ENCODE measurements at places on chromosomes 1 and 21.

- no peak overlapping the region for H3K27ac ChIP-seq
- H3K4me3 ChIP-seq: no peak overlapping the region
- peaks cover 19% of the 10 kb centered on the region for H3K4me1 ChIP-seq
- H3K36me3 ChIP-seq: peaks cover 12% of the 10 kb centered on the region
- DNase-seq: no peak
- H3K27me3 ChIP-seq: no peaks in the 10 kb centered on the region
Observed at GRCh38 chr1:174000371-174000770, 21.8 kb downstream of the RC3H1 start.

DNA sequence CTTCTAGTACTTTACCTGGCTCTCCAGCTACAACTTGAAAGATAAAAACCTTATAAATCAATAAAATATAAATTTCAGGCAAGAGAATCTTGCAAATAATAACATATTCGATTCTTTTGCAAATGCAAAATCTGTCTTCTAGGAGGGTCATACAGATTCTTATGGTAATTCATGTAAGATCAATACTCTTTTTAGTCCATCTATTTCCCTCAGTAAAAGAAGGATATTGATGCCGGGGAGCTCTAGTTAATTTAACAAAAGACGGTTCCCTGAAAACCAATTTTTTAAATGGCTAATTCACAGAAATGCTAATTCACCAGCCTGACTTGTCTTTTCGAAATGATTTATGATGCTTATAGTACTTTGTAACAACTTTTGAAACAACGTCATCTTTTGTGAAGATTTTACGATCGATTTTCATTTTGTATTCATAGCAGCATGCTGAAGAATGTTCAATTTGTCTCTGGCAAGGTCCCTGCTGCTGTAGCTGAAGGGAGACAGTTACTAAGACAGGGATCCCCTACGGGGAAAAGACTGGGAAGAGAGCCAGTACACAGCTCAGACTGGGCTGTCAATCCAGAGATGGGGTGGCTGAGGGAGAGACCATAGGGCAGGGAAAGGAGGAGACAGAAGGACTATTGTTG lies 90.6 kb upstream of the SPAG17 start:
- no peak overlapping the region for H3K4me3 ChIP-seq
- H3K27ac ChIP-seq: no peak overlapping the region
- no peaks in the 10 kb centered on the region for H3K4me1 ChIP-seq

GRCh38 chr1:162166917-162167615 lies 97.6 kb downstream of the NOS1AP start:
- H3K4me1 ChIP-seq: peaks cover 2% of the 10 kb centered on the region
- H3K36me3 ChIP-seq: no peaks in the 10 kb centered on the region
- no peaks in the 10 kb centered on the region for H3K27me3 ChIP-seq
- no peak for DNase-seq
- no peak overlapping the region for H3K4me3 ChIP-seq

- H3K36me3 ChIP-seq: no peaks in the 10 kb centered on the region
- H3K4me1 ChIP-seq: no peaks in the 10 kb centered on the region
- peaks cover 15% of the 10 kb centered on the region for H3K27me3 ChIP-seq
- no peak overlapping the region for H3K27ac ChIP-seq
- DNase-seq: no peak
Observed at GRCh38 chr1:159943908-159944622, 1.3 kb downstream of the IGSF9 start.

Measured in heart left ventricle (tissue), 16 donors.